NCI-H524 treated with DMSO at 0.1 percent for 48 hours (cell line): ENCODE measurements at places on chromosomes 7 and 10.

- no peak for DNase-seq
These were observed 6.4 kb downstream of the ATE1 start for GRCh38 chr10:121921238-121921931.

- no peak for DNase-seq
These were observed 243.6 kb downstream of the TWIST1 start for GRCh38 chr7:18873734-18874336.

DNA sequence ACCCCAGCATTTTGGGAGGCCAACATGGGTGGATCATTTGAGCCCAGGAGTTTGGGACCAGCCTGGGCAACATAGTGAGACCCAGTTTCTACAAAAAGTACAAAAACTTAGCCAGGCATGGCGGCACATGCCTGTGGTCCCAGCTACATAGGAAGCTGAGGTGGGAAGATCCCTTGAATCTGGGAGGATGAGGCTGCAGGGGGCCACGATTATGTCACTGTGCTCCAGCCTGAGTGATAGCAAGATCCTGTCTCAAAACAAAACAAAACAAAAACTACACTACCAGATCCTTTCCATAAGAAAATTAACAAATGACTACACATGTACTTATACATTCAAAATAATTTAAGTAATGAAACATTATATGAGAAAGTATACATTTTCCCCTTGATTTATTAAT lies 116.4 kb upstream of the KLF6 start:
- no peak for DNase-seq

DNA sequence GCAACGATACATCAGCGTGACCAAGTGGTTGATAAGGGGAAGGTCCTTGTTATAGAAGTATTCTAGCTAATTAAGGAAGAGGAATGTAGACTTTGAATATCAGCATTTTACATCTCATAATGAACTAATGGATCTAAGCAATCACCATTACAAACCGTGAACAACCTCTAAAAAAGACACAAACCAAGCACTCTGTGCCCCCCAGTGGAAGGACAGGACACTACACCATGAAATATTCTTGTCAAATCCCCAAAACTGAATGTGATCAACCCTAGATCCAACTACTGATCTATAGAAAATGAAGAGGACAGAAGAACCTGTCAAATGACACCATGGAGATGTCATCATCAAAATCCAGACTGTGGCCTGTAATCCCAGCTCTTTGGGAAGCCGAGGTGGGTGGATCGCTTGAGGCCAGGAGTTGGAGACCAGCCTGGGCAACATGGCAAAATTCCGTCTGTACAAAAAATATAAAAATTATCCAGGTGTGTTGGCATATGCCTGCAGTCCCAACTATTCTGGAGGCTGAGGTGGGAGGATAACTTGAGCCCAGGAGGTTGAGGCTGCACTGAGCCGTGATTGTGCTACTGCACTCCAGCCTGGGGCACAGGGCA lies 111.3 kb upstream of the CARD11 start:
- DNase-seq = no peak

DNA sequence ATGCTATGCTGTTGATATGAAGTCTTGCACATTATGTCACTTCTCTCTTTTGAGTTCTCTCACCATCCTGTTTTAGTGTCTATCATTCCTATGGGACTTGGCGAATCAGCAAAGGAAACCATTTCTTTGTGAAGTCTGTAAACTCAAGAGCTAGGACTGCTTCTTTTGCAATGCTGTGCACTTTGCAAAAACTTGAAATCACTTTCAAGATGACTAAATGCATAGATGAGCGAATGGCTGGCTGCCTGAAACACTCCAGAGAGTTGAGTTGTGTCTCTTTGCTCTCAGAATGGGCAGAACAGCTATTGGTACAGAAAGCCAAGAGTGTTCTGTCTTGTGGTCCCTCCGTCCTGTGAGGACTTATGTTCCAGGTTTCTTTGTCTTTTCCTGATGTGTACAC lies 18.3 kb upstream of the ELMO1 start:
- DNase-seq = no peak

GRCh38 chr10:94223702-94224370 lies 138.9 kb downstream of the NOC3L start:
- DNase-seq = no peak

DNA sequence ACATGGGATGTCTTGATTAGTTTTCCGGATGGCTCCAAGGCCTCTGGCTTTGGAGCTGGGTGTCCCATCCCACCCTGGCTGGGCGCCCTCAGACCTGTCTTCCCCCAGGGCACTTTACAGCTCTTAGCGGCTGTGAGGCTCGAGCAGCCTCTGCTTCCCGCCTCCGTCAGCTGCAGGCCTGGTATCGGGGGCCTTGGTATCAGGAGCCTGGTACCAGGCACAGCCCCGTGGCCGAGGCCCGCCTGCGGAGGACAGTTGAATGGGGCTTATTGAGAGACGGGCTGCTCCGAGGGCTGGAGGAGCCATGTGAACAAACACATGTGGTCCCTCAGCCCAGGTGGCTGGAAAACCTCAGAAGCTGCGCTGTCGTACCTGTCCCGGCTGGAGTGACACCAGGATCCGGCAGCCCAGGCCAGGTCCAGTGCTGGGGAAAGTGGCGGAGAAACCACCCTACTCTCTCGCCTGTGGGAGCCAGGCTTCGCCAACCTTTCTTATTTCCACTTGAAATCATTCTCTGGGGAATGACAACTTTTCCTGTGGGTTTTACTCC lies 23.9 kb upstream of the AP5Z1 start:
- DNase-seq = no peak

- no peak for DNase-seq
These were observed 69.8 kb downstream of the C10orf143 start for GRCh38 chr10:130040817-130041330.

- no peak for DNase-seq
These were observed 1.1 kb upstream of the PWWP2B start for GRCh38 chr10:132395704-132396493.

GRCh38 chr7:148954766-148955165 lies 70.7 kb upstream of the EZH2 start:
- DNase-seq = no peak

DNA sequence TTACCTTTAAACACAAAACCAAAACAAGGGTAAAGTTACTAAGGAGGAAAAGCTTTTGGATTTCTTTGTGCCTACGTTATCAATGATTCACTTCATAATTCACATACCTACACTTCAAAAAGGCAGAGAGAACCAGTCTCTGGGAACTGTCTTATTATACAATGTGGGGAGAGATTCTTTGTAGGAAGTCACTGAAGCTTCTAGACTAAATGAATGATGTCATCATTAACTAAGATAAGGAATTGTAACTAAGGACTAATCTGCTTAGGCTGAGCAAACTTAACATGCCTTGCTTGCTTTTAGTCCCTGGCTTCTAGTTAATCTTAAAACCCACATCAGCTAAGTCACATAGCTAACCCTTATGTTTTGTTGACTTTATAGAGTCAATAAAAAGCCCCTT lies 771.2 kb downstream of the NXPH1 start:
- no peak for DNase-seq

DNA sequence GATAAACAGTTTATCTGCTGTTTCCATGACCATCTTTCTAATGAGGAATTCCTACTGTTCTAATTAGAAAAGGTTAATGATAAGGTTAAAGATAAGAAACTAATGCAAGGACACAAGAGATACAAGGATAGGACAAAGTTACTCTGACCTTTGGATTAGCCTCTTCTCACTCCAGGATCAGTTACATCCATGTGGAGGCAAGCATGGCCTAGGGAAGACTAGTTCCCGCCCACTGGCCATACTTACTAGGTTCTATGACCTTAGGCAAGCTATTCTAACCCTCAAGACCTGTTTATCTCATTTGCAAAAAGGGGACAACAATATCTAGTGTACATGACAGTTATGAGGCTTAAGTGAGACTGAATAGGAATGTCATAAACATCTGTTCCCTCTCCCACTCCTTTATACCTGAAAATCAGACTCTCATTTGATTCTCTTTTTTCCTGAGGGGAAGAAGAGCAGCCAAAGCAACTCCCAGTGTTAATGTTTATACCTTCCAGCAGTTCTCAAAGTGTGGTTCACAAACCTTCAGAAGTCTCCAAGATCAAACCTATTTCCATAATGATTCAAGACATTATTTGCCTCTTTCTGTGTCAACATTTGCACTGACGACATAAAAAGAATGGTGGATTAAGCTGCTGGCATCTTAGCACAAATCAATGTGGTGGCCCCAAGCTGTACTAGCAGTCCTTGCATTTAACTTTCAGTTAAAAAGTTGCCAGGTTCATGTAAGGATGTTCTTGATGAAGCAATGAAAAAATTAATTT lies 72.0 kb downstream of the SRPK2 start:
- no peak for DNase-seq

- no peak for DNase-seq
These were observed 33.5 kb upstream of the FOXL3 start for GRCh38 chr7:256461-256940.
